ENCODE measurements at places on chromosomes 2 and 18. TPM values are rescaled to one million over a fixed set of nuclear protein-coding genes. Genes with fewer than 3 reads are reported as not detected.

GRCh38 chr2:235592836-235593235 is 99.0 kb downstream of the AGAP1 start:
- no peak for DNase-seq
- no peaks in the 10 kb centered on the region for H3K27me3 ChIP-seq
- H3K4me3 ChIP-seq: no peak overlapping the region
- H3K36me3 ChIP-seq: peaks cover 3% of the 10 kb centered on the region
- H3K27ac ChIP-seq: no peak overlapping the region

DNA sequence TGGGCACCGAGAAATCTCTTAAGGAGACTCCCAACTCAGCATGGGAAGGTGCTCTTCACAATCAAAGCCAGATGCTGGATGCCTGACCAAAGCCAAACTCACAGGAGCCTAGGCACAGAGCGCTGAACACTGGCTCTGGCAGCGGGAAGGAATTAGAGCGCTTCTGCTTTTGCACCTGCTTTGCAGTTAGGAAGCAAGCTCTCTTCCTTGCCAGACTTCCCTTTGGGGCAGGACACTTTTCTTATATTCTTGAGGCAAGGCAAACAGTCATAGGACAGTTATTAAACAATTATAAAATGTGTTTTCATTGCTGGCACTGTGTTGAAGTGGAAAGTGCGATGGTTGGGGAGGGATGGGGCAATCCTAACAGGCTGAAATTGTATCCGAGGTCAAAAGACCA is 79.6 kb upstream of the DNMT3A start:
- peaks cover 11% of the 10 kb centered on the region for H3K36me3 ChIP-seq
- no peak overlapping the region for H3K4me3 ChIP-seq
- no peaks in the 10 kb centered on the region for H3K27me3 ChIP-seq
- no peak for DNase-seq
- H3K27ac ChIP-seq: no peak overlapping the region

Gene MYCN
- total RNA-seq: 100.0 TPM

Gene TUBA3E
- 0.13 TPM for total RNA-seq

DNA sequence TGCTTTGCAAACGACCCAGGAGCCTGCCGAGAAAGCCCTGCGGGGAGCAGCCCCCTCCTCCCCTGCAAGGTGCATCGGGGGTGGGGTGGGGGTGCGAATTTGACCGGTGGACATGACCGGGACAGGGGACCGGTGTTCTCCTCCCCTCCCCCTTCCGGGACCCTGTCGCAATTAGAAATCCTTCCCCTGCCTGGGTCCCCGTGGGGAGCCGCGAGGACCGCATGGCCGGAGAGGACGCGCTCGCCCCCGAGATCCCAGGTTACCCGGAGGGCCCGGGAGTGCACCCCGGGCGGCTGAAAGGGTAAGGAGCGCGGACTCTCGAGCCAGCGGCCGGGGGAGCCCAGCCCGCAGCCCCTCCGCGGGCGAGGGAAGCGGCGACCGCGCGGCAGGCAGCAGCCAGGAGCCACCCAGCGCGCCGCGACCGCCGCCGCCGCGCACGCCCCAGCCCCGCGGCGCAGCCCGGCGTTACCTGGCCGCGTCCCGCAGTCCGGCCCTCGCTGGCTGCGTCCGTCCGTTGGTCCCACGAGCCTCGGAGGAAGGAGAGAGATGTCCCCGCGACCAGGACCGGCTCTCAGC is 482 bp downstream of the DLGAP1 start:
- H3K4me1 ChIP-seq: peaks cover 10% of the 10 kb centered on the region
- no peaks in the 10 kb centered on the region for H3K36me3 ChIP-seq
- peak overlapping the region; percentile 83 for H3K4me3 ChIP-seq
- H3K27me3 ChIP-seq: peaks cover 4% of the 10 kb centered on the region
- no peak for DNase-seq

DNA sequence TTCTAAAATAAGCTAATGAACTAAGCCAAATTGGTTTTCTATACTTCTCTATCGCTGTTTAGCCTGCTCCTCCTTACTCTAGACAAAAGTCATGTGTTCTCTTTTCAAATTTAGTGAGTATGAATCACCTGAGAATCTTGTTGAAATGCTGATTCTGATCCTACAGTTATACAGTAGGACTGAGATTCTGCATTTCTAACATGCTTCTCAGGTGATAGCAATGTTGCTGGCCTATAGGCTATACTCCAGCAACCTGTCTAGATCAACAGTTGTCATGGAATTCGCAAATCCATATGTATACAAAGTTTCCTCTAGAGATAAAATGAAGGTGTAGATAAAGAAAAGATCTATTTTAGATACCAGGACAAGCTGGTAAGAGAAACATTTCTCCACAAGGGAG is 62.9 kb downstream of the MEMO1 start:
- no peaks in the 10 kb centered on the region for H3K27me3 ChIP-seq
- DNase-seq: no peak
- H3K4me1 ChIP-seq: peaks cover 2% of the 10 kb centered on the region
- H3K27ac ChIP-seq: no peak overlapping the region

- no peak overlapping the region for H3K27ac ChIP-seq
- DNase-seq: peak; percentile 52
- no peak overlapping the region for H3K4me3 ChIP-seq
- no peaks in the 10 kb centered on the region for H3K4me1 ChIP-seq
Observed at GRCh38 chr2:80073134-80073561, 231.4 kb downstream of the LRRTM1 start.

DNA sequence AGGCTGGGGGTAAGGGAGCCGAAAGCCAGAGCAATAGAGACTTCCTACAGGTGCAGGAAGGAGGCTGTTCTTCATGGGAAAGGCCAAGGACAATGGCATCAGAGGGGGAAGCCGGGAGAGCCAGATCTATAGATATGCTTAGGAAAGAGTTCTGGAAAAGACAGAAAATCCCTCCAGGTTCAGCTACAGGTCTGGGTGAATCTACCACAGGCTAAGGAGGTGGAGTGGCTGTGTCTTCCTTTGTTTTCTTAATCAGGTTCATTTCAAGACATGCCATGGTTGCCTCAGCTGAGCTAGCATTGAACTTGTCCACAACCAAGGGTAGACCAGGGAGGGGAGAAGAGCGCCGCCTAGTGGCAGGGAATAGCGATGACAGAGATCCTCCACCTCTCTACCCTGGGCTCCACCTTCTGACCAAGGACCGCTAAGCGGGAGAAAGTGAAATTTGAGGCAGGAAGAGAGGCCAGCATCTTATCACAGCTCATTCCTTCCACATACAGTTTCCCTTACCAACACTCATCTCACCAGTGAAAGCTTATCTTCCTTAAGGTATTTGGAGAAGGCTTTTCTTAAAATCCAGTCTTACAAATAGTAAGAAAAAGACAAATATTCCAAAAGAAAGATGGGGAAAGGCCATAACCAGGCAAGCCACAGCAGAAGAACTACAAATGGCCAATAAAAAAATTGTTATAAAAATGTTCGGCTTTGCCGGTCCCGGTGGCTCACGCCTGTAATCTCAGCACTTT is 74.2 kb downstream of the VIT start:
- no peaks in the 10 kb centered on the region for H3K4me1 ChIP-seq
- H3K36me3 ChIP-seq: no peaks in the 10 kb centered on the region
- H3K4me3 ChIP-seq: no peak overlapping the region
- H3K27ac ChIP-seq: no peak overlapping the region
- H3K27me3 ChIP-seq: no peaks in the 10 kb centered on the region

Gene EVA1A
- total RNA-seq: 0.68 TPM

GRCh38 chr2:104249629-104250028 is 604.3 kb upstream of the POU3F3 start:
- no peaks in the 10 kb centered on the region for H3K4me1 ChIP-seq
- no peaks in the 10 kb centered on the region for H3K27me3 ChIP-seq
- H3K27ac ChIP-seq: no peak overlapping the region
- no peak overlapping the region for H3K4me3 ChIP-seq
- H3K36me3 ChIP-seq: no peaks in the 10 kb centered on the region

- H3K4me3 ChIP-seq: no peak overlapping the region
- no peak overlapping the region for H3K27ac ChIP-seq
- no peaks in the 10 kb centered on the region for H3K4me1 ChIP-seq
- H3K36me3 ChIP-seq: no peaks in the 10 kb centered on the region
- no peaks in the 10 kb centered on the region for H3K27me3 ChIP-seq
Observed at GRCh38 chr2:173649527-173650219, 295.0 kb downstream of the CDCA7 start.

Gene DSG4
- not detected for total RNA-seq

Gene FBXO11
- 66.1 TPM for total RNA-seq

GRCh38 chr2:240125742-240126141 is 10.4 kb downstream of the COPS9 start:
- H3K27me3 ChIP-seq: no peaks in the 10 kb centered on the region
- H3K4me1 ChIP-seq: no peaks in the 10 kb centered on the region
- DNase-seq: peak; percentile 4
- H3K4me3 ChIP-seq: no peak overlapping the region
- no peak overlapping the region for H3K27ac ChIP-seq
- peaks cover 45% of the 10 kb centered on the region for H3K36me3 ChIP-seq

DNA sequence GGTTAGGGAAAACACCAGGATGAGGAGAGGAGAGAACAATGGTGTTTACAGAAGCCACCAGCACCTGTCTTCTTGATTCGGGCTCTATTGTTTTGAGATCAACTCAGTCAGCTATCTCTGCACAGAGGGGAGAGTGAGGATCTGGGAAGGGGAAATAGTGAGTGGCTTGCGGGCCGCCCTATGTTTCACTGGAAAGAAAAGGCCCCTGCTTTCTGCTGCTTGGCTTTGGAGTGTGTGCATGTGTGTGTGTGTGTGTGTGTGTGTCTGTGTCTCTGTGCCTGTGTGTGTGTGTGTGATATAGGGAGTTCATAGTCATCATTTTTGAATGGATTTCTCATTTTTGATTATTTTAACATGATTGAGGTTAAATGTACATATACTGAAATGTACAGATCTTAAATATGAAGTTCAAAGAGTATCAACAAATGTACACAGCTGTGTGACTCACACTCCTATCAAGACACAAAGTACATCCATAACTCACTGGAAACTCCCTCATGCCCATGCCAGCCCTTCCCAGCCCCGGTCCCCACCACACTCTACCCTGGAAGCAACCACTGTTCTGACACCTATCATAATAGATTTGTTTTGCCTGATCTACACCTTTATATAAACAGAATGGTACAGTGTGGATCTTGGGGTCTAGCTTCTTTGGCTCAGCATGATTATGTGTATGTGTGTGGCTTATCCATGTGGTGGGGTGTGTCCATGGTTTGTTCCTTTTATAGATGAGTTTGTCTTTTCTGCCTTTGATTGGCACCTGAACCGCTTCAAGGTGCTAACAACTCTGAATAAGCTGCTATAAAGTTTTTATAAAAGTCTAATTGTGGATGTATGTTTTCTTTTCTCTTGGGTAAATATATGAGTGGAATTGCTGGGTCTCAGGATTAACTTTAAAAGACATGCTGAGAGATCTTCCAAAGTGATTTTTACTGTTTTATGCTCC is 258.3 kb downstream of the SETBP1 start:
- H3K4me3 ChIP-seq: no peak overlapping the region
- peaks cover 2% of the 10 kb centered on the region for H3K27me3 ChIP-seq
- H3K27ac ChIP-seq: no peak overlapping the region
- DNase-seq: no peak
- H3K36me3 ChIP-seq: peaks cover 8% of the 10 kb centered on the region
- peaks cover 5% of the 10 kb centered on the region for H3K4me1 ChIP-seq

- H3K27me3 ChIP-seq: no peaks in the 10 kb centered on the region
- DNase-seq: no peak
- H3K4me1 ChIP-seq: no peaks in the 10 kb centered on the region
- H3K4me3 ChIP-seq: no peak overlapping the region
Observed at GRCh38 chr2:59077981-59078531, 836.9 kb upstream of the FANCL start.

- no peaks in the 10 kb centered on the region for H3K4me1 ChIP-seq
- H3K27me3 ChIP-seq: no peaks in the 10 kb centered on the region
- no peak overlapping the region for H3K27ac ChIP-seq
- H3K36me3 ChIP-seq: no peaks in the 10 kb centered on the region
Observed at GRCh38 chr2:151761687-151762086, 27.4 kb upstream of the NEB start.

Gene AQP12B
- total RNA-seq: not detected

Gene UGP2
- total RNA-seq: 883 TPM

DNA sequence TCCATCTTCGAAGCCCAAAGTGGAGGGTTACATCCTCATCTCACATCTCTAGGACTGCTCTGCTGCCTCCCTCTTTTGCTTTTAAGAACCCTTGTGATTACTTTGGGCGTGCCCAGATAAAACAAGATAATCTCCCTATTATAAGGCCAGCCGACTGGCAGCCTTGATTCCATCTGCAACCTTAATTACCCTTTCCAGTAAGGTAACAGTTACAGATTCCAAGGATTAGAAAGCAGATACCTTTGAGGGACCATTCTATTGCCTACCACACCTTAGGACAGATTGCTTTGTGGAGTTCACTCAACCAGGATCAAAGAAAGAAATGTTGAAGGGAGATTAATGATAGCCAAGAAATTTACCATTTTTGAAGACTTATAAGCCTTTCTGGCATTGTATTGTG is 250.8 kb upstream of the ACVR2A start:
- H3K4me3 ChIP-seq: no peak overlapping the region
- H3K27ac ChIP-seq: no peak overlapping the region
- H3K27me3 ChIP-seq: no peaks in the 10 kb centered on the region
- H3K36me3 ChIP-seq: peaks cover 21% of the 10 kb centered on the region

DNA sequence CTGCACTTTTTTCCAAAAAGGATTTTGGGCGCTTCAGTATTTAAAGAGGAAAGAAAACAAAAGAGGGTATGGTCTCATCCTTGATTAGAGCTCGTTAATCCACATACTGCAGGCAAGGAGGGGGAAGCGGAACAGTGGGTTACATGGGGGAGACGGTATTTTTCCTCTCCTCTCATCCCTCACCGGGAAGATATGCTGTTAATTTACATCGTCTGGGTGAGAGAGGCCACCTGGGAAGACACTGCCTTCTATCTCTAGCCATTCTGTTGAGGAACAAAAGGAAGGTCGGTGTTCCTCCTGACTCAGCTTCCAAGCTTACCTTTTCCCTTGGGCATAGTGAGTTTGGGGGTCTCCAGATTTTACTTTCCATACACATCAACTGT is 52.3 kb downstream of the IMPA2 start:
- no peaks in the 10 kb centered on the region for H3K4me1 ChIP-seq
- peaks cover 7% of the 10 kb centered on the region for H3K27me3 ChIP-seq
- peaks cover 42% of the 10 kb centered on the region for H3K36me3 ChIP-seq
- no peak overlapping the region for H3K27ac ChIP-seq
- DNase-seq: no peak
- no peak overlapping the region for H3K4me3 ChIP-seq

GRCh38 chr2:143719406-143719805 is 590.2 kb downstream of the ARHGAP15 start:
- H3K4me3 ChIP-seq: no peak overlapping the region
- DNase-seq: no peak
- no peaks in the 10 kb centered on the region for H3K27me3 ChIP-seq
- peaks cover 5% of the 10 kb centered on the region for H3K36me3 ChIP-seq
- H3K4me1 ChIP-seq: no peaks in the 10 kb centered on the region

- no peak overlapping the region for H3K4me3 ChIP-seq
- no peaks in the 10 kb centered on the region for H3K27me3 ChIP-seq
- peaks cover 7% of the 10 kb centered on the region for H3K36me3 ChIP-seq
Observed at GRCh38 chr18:41809652-41810051, 145.4 kb upstream of the PIK3C3 start.

Gene CCL20
- total RNA-seq: not detected

GRCh38 chr2:201116959-201117734 is 1.2 kb downstream of the CFLAR start:
- no peak for DNase-seq
- H3K4me3 ChIP-seq: peak overlapping the region; percentile 74
- no peak overlapping the region for H3K27ac ChIP-seq
- no peaks in the 10 kb centered on the region for H3K36me3 ChIP-seq
- H3K27me3 ChIP-seq: no peaks in the 10 kb centered on the region

Gene TEKT4
- not detected for total RNA-seq

Gene SERPINB12
- not detected for total RNA-seq
